ENCODE measurements at places on chromosomes 7 and 10. TPM values are rescaled to one million over a fixed set of nuclear protein-coding genes. Genes with fewer than 3 reads are reported as not detected.

The AKR1C4 gene
- total RNA-seq: not detected

The SLC29A3 gene
- total RNA-seq: 8.7 TPM

The CCDC136 gene
- 5.9 TPM for total RNA-seq

The SPRN gene
- total RNA-seq: 0.13 TPM

The ELMO1 gene
- total RNA-seq: 151 TPM

The IFIT5 gene
- 17.4 TPM for total RNA-seq

The STEAP1B gene
- 11.6 TPM for total RNA-seq

The FOXI2 gene
- total RNA-seq: 0.40 TPM

The SKIDA1 gene
- total RNA-seq: 3.1 TPM

Data from sciatic nerve (tissue), 2 donors.